ENCODE measurements at places on chromosomes 1 and 21.

DNA sequence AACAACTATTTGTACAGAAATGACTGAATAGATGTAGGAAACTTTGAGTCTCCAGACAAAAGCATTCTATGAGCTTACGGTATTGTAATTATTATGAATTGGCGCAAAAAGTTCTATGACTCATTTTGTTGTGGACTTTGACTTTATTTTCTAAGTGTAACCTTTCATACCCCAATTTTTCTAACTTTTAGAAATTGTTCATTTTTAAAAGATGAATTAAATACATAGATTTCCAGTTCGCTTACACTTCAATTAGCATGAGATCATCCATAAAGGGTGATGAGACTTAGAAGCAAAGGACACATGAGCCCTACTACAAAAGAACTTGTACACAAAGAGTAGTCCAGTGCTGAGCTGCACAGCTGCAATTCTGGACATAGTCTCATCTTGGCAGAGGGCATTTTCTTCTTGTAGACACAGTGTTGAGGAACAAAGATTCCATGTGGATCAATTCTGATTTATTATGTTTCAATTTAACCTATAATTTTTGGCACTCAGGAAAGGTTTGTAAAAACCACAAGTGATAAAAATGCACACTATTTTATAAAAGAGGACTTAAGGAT, 431.1 kb downstream of the LRRIQ3 start:
- DNase-seq, result no peak

- no peak for DNase-seq
These were observed 53.2 kb downstream of the LACTBL1 start for GRCh38 chr1:22919341-22920025.

DNA sequence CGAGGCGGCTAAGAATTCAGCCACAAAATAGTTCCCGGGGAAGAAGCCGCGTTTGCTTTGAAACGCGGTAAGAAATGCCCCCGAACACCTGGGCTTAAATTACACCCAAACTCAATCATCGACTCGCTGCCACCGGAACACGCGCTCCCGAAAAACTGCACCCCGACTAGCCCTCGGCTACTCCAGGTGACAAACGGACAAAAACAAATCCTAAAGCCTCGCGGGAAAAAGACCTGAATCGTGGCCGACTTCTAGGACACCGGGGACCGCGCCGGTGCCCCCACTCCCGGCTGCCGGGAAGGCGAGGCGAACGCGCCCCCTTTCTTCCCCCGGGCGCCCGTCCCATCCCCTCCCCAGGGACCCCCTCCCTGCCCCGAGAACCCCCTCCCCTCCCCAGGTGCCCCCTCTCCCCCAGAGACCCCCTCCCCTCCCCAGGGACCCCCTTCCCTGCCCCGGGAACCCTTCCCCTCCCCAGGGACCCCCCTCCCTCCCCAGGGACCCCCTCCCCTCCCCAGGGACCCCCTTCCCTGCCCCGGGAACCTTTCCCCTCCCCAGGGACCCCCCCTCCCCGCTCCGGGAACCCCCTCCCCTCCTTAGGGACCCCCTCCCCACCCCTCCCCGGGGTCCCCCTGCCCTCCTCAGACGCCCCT, 628 bp downstream of the C1orf159 start:
- DNase-seq, result no peak

DNA sequence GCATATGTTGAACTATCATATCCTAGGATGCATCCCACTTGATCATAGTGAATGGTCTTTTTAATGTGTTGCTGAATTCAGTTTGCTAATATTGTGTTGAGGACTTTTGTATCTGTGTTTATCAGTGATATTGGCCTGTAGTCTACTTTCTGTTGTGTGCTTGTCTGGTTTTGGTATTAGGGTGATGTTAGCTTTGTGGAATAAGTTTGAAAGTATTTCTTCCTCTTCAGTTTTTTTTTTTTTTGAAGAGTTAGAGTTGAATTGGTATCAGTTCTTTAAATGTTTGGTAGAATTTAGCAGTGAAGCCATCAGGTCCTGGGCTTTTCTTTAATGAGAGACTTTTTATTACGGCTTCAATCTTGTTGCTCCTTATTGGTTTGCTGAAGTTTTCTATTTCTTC, 162.3 kb downstream of the VAV3 start:
- no peak for DNase-seq

GRCh38 chr21:36695671-36696389, 3.1 kb upstream of the SIM2 start:
- DNase-seq, result no peak

DNA sequence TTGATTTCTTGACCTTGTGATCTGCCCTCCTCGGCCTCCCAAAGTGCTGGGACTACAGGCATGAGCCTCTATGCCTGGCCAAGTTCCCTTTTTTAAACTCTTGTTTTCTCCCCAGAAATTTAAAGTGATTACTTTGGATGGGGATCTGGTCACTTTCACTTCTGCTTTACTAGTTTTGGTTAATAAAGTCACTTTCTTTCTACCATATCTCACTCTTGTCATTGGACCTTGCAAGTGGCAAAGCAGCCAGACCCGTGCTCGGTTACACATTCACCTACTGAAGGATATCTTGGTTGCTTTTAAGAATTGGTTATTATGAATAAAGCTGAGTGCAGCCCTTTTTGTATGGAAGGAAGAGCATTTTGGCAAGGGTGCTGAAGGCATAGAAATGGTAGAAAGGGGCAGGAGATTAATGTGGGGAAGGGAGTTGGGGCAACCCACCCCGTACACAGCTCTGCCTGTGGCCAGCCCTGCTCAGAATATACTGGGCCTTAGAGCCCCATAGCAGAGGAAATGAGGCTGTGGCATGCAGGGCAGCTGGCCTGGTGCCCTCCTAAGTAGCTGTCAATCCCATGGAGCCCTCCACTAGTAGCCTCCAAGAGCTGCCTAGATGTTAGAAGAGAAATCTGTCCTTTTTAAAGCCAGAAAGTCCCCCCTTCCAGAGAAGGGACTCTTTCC, 40.7 kb downstream of the CD2 start:
- DNase-seq, result no peak

DNA sequence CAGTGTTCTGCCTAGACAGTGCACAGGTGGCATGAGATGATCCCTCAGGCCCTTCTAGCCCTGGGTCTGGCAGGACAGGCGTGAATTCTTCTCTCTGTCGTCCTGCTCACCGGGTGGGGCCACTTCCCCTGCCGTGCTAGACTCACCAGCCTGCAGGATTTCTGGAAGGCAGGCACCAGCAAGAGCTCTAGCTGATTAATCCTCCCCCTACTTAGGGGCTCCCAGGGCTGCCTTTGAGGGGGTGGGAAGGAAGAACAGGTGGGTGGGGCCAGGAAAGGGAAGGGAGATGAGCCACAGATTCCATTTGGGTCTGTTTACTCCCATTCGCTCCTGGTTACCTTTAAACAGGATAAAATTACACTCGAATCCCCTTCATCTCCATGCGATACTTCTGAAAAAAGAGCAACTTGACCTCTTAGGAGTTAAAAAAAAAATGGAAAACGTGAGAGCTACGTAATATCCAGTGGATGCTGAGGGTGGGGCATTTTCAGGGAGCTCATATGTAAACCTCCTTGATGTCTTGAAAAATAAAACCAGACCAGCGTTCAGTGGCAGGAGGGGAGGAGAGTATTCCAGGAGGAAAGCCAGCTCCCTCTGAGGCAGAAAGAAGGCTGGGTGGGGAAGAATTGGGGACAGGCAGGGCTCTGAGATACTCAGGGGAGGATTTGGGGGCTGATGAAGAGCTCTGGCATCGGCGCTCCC, 665.5 kb downstream of the PTPRU start:
- no peak for DNase-seq

- DNase-seq, result no peak
These were observed 41.3 kb downstream of the ARID4B start for GRCh38 chr1:235286667-235287066.

GRCh38 chr1:201017828-201018163, 5.7 kb downstream of the KIF21B start:
- no peak for DNase-seq

GRCh38 chr1:193229136-193229535, 42.7 kb upstream of the B3GALT2 start:
- DNase-seq, result no peak

GRCh38 chr1:230540421-230541155, 101.7 kb upstream of the COG2 start:
- DNase-seq, result no peak

DNA sequence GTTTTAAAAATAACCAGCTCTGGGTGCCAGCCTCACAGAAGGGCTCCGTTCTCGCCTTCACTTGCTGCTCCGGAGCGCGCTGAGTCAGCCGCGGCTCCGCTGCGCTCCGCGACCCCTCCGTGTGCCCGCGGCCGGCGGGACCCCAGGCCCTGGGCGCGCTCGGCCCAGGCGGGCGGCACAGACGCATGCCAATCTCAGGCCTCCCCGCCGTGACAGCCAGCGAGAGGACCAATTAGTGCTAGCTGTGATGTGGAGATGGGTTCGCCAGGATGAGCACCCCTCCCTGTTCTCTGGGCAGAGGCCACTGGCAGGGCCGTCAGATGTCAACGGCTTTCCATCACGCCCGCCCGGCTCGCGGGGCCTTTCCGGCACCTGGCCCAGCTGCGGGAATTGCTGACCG, 293.8 kb downstream of the SPATA17 start:
- DNase-seq, result no peak

GRCh38 chr1:111956155-111956771, 33.2 kb downstream of the KCND3 start:
- DNase-seq, result no peak

GRCh38 chr1:177950506-177950905, 19.4 kb downstream of the SEC16B start:
- DNase-seq, result no peak

DNA sequence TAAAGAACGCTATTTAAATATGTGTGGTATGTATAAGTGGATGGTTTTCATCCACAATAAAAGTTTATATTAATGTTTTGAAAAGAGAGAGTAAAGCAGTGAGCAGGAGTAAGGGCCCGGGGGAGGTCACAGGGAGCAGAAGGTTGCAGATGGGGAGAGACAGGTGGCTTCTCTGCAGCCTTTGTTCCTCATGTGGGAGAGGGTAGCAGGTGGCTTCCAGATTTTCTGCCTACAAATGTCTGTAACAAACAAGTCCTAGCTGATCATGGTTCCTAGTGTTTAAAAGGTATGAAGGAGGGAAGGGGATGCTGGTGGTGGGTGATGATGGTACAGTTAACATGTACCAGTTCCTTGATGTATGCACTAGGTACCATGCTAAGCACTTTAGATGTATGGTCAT, 18.8 kb downstream of the QSOX1 start:
- no peak for DNase-seq

GRCh38 chr1:221760911-221761310, 19.0 kb upstream of the DUSP10 start:
- DNase-seq, result no peak

- peak; percentile 84 for DNase-seq
These were observed 6.7 kb upstream of the FAM167B start for GRCh38 chr1:32240140-32240951.

GRCh38 chr1:181486098-181486420, 2.7 kb downstream of the CACNA1E start:
- DNase-seq, result no peak

DNA sequence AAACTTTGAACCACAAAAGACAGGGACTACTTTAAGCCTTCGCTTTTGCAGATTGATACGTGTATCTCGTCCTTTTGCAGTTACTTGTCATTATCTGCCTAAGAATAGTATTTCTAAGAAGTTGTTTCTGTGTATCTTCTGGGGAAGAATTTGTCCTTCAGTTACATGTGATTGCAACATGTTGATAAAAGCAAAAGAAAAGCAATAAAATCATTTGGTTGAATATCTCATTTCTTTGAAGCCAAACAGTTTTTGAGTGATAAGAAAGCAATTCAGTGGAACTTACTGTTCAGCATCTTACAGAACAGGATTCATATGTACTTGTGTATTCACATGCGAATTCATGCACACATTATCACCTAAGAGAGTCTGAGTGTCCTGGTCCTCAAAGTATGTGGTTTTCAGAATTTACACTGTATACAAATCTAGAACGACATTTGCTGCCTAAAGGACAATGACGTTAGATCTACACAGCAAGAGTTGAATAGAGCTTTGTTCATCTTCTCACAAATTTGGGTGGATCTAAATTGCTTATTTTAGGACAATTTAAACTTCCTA, 66.7 kb upstream of the MRPS6 start:
- DNase-seq, result no peak

GRCh38 chr1:234763367-234763766, 153.4 kb upstream of the IRF2BP2 start:
- no peak for DNase-seq

- DNase-seq, result no peak
These were observed 6.7 kb downstream of the CERS2 start for GRCh38 chr1:150967936-150968335.

GRCh38 chr1:34696230-34696629, 58.6 kb upstream of the GJB5 start:
- DNase-seq, result no peak

- no peak for DNase-seq
These were observed 408.8 kb downstream of the PLA2G4A start for GRCh38 chr1:187237542-187237941.

DNA sequence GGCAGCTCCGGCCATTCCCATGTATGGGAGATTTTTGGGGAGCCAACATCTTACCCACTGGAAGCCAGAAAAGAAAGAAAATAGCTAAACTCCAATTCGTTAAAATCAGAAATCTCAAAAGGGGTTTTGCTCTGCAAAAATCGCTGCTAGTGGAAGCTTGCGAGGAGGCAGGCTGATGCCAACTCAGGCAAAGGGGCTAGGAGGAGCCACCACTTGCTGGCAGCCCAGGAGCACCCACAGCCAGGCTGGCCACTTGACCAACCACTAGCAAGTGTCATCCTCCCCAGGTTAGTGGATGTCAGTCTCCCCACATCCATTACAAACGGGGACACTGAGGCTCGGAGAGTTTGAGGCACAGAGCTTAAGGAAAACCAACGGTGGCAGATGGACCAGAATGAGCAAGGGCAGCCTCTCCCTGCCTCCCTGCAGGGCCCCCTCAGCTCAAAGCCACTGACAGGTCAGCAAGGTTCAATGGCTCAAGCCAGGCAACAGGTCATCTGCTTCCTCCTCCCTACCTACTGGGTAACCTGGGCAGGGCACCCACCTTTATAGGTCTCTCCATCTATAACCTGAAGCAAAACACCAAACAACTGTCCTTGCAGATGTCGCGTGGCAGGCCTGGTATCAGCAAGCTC, 10.8 kb downstream of the KCNN3 start:
- no peak for DNase-seq

GRCh38 chr1:234776876-234777855, 167.2 kb upstream of the IRF2BP2 start:
- no peak for DNase-seq

DNA sequence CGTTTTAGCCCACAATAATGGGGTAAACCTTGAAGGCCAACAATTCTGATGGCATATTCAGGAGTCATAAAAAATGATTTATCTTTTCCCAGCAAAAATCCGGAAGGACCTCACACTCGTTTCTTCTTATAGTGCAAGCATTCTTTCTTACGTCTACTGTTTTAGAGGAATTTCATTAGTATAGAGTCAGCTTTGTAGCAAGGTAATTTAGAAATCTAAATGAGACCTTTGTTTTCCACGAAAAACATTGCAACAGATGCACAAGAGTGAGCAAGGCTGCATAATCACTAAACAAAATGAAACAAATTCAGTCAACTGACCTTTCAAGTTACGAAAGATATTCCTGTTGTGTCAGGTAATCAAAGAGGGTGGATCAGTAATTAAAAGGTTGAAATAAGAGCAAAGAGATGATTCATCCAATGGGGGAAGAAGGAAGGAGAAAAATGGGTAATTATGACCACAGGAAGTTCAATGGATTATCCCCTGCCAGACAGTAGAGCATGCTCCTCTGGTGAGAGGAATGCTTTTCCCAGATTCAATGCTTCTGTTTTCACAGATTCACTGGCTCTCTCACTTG, 560 bp upstream of the CSDE1 start:
- DNase-seq, result no peak

GRCh38 chr1:87986130-87986866, 657.6 kb downstream of the LMO4 start:
- DNase-seq, result peak; percentile 11

Measured in NCI-H1436 (cell line).